ENCODE measurements at places on chromosomes 6 and 20. TPM values are rescaled to one million over a fixed set of nuclear protein-coding genes. Genes with fewer than 3 reads are reported as not detected.
A peak's percentile ranks its signal among the peaks of the same experiment; 100 is the strongest.

DNA sequence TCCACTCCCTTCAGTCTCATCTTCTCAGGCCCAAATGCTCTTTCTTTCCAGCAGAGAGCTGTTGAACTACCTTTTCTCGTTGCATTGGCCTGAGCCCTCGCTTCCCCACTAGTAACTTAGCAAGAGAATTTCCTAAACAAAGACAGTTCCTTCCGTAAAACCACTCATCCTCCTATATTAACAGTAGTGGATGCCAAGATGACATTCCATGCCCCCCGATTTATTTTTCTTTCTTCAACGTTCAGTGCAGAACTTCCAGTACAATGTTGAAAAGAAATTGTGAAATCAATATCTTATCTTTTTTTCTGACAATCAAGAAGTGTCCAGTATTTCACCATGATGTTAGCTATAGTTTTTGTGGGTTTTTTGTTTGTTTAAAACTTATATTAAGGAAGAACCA, 45.8 kb downstream of the SOX4 start:
- H3K4me3 ChIP-seq: no peak overlapping the region
- DNase-seq: no peak
- H3K4me1 ChIP-seq: no peaks in the 10 kb centered on the region
- H3K27me3 ChIP-seq: peaks cover 1% of the 10 kb centered on the region

DNA sequence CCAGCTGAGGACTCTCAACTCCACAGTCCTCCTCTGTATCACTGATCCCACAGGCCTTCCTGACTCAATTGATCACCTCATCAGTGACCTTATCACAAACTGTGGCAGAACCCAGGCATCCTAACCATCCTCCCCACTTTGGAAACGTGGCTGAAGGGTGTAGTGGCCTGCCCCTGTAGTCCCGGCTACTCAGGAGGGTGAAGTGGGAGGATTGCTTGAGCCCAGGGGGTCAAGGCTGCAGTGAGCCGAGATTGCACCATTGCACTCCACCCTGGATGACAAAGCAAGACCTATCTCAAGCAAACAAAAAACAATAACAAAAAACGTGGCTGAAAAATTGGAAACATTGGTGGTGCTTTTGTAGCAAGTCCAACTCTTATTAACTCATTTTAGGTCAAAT, 203.4 kb upstream of the ZNF217 start:
- no peak overlapping the region for H3K27ac ChIP-seq
- H3K27me3 ChIP-seq: no peaks in the 10 kb centered on the region
- no peaks in the 10 kb centered on the region for H3K4me1 ChIP-seq
- DNase-seq: no peak
- H3K36me3 ChIP-seq: no peaks in the 10 kb centered on the region
- no peak overlapping the region for H3K4me3 ChIP-seq

DNA sequence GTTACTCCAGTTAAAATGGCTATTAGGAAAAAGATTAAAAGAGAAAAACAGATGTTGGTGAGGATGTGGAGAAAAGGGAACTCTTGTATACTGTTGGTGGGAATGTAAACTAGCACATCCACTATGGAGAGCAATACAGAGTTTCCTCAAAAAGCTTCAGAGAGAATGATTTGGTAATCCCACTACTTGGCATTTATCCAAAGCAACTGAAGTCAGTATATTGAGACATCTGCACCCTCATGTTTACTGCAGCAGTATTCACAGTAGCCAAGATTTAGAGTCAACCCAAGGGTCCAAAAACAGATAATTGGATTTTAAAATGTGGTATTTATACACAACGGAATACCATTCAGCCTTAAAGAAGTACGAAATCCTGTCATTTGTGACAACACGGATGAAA, 469.5 kb downstream of the QKI start:
- no peaks in the 10 kb centered on the region for H3K36me3 ChIP-seq
- peaks cover 20% of the 10 kb centered on the region for H3K27me3 ChIP-seq
- H3K4me3 ChIP-seq: no peak overlapping the region
- H3K27ac ChIP-seq: no peak overlapping the region

Gene BFSP1
- total RNA-seq: 0.21 TPM

Gene CLVS2
- total RNA-seq: not detected

DNA sequence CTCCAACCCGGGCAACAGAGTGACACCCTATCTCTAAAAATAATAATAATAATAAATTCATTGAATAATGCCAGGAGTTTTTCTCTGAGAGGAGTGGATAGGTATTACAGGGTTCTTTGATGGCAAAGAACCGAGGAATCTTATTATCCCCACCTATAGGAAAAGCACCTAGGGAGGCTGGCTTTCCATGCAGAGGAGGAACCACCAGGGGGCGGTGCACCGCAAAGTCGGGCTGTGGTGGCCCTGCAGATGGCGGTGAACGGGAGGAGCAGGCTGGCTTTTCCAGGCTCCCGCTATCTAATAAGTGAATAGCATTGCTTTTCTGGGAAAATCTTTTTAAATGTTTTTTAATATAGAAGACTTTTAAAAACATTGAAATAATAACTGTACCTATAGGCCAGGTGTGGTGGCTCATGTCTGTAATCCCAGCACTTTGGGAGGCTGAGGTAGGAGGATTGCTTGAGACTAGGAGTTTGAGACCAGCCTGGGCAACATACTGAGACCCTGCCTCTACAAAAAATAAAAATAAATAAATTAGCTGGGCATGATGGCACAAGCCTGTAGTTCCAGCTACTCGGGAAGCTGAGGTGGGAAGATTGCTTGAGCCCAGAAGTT, 864.2 kb downstream of the KIF16B start:
- no peaks in the 10 kb centered on the region for H3K4me1 ChIP-seq
- H3K36me3 ChIP-seq: no peaks in the 10 kb centered on the region
- no peak overlapping the region for H3K4me3 ChIP-seq
- H3K27me3 ChIP-seq: no peaks in the 10 kb centered on the region
- no peak for DNase-seq

GRCh38 chr20:18465536-18466200, 1.2 kb downstream of the DZANK1 start:
- H3K27ac ChIP-seq: peak overlapping the region; percentile 99
- no peaks in the 10 kb centered on the region for H3K27me3 ChIP-seq
- no peak for DNase-seq
- peak overlapping the region; percentile 98 for H3K4me3 ChIP-seq

- H3K27me3 ChIP-seq: no peaks in the 10 kb centered on the region
- no peak overlapping the region for H3K4me3 ChIP-seq
- peaks cover 10% of the 10 kb centered on the region for H3K4me1 ChIP-seq
- H3K27ac ChIP-seq: no peak overlapping the region
- H3K36me3 ChIP-seq: no peaks in the 10 kb centered on the region
Measured at GRCh38 chr20:35302421-35303335, 10.5 kb upstream of the FAM83C start.

GRCh38 chr6:105995391-105995865, 90.7 kb upstream of the PRDM1 start:
- peak overlapping the region; percentile 98 for H3K27ac ChIP-seq
- peaks cover 2% of the 10 kb centered on the region for H3K36me3 ChIP-seq
- H3K4me3 ChIP-seq: peak overlapping the region; percentile 96
- H3K27me3 ChIP-seq: peaks cover 18% of the 10 kb centered on the region

DNA sequence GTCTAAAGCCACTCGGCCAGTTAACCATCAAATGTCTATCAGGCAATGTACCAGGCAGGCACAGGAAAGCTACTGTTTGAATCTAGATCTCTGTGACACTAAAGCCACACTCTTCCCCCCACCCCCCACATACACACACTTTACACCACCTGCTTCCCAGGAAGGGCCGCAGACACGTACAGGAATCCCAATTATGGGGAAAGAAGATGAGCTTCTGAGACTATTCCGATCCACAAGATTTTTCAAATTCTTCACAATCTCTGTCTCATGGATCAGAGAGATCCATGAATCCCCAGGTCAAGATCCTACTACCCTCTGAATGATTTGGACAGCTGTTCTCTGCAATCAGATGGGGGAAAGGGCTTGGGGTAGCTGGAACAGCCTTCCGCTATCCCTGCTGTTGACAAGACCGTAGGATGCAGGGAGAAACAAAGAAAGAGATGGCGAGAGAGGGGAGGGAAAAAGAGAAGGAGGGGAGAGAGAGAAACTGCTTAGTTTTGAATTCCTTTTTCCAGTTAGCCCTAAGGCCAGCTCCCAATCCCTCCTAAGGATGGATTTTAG, 25.4 kb upstream of the RIMS4 start:
- no peak overlapping the region for H3K27ac ChIP-seq
- peaks cover 15% of the 10 kb centered on the region for H3K27me3 ChIP-seq
- H3K36me3 ChIP-seq: no peaks in the 10 kb centered on the region
- DNase-seq: no peak

Gene ISM1
- 3.2 TPM for total RNA-seq

Gene COL10A1
- 0.34 TPM for total RNA-seq

DNA sequence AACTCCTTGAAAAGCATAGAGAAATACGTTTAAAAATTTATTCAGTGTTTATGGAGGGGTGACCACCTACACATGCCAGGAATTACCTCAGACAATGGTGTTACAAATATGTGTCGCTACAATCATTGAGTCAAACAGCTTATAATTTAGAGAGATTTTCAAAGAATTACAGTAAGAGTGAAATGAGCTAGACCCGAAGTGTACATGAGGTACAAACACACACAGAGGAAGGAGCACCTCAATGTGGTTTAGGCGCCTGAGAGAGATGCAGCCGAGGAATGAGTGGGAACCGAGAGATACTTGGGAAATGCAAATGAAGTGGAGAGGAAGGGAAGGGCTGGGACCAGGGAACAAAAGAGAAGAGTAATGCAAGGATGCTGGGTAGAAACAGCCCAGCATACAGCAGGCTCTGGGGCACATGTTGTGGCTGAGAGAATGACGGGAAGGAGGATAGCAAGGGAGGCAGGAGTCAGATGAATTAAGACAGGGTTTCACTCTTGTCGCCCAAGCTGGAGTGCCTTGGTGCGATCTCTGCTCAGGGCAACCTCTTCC, 15.5 kb downstream of the EEF1E1 start:
- no peaks in the 10 kb centered on the region for H3K27me3 ChIP-seq
- no peak overlapping the region for H3K4me3 ChIP-seq
- H3K36me3 ChIP-seq: peaks cover 23% of the 10 kb centered on the region
- peaks cover 6% of the 10 kb centered on the region for H3K4me1 ChIP-seq

Gene SH3BGRL2
- 2.1 TPM for total RNA-seq

Gene RAMACL
- total RNA-seq: 0.82 TPM

Gene NHLRC1
- 0.13 TPM for total RNA-seq

Gene THBS2
- not detected for total RNA-seq

- peaks cover 18% of the 10 kb centered on the region for H3K4me1 ChIP-seq
- H3K27ac ChIP-seq: no peak overlapping the region
- H3K4me3 ChIP-seq: no peak overlapping the region
Measured at GRCh38 chr6:21099338-21100314, 493.9 kb upstream of the SOX4 start.

DNA sequence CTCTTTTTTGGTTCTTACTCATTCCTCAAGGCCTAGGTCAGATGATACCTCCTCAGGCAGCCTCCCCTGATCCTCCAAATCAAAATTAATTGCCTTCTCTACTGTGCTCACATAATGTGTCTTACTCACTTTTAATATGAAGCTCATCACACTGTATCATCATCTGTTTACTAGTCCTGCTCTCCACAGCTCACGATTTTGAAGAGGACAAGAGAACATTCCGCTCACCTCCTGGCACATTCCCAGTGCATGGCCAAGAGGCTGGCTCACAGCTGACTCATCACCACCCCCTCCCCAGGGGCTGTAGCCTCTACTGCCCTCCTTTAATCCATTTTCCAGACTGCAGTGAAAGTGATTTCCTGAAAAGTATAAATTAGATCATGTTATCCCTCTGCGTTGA, 133.1 kb downstream of the ALDH8A1 start:
- H3K27me3 ChIP-seq: no peaks in the 10 kb centered on the region
- DNase-seq: no peak
- no peak overlapping the region for H3K27ac ChIP-seq
- H3K4me1 ChIP-seq: no peaks in the 10 kb centered on the region
- H3K36me3 ChIP-seq: peaks cover 2% of the 10 kb centered on the region

Gene BAG2
- 3.1 TPM for total RNA-seq

GRCh38 chr6:132962936-132963868, 148.8 kb downstream of the RPS12 start:
- no peaks in the 10 kb centered on the region for H3K36me3 ChIP-seq
- H3K4me3 ChIP-seq: no peak overlapping the region

DNA sequence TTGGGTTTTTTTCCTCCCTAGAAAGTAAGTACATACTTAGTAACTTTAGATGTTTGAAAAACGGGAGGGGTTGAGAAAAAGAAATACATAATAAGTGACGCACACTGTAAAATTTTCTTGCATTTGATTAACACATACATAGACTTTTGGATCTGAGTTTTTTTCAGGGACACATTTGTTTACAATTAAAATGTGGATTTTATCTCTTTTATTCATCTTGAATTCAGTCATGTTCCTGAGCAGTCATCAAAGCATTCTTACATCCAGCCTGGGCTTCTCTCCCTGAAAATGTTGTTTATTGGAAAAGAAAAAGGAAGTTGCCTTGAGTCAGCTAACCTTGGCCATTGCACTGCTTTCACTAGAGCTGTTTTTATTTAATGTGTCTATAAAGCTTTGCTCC, 8.7 kb upstream of the RPP40 start:
- H3K27ac ChIP-seq: no peak overlapping the region
- peaks cover 3% of the 10 kb centered on the region for H3K36me3 ChIP-seq
- no peaks in the 10 kb centered on the region for H3K4me1 ChIP-seq
- DNase-seq: no peak
- H3K4me3 ChIP-seq: no peak overlapping the region

- no peak for DNase-seq
- peaks cover 15% of the 10 kb centered on the region for H3K27me3 ChIP-seq
- peak overlapping the region; percentile 96 for H3K27ac ChIP-seq
- H3K4me1 ChIP-seq: peaks cover 27% of the 10 kb centered on the region
Measured at GRCh38 chr20:34703424-34704176, 544 bp upstream of the TP53INP2 start.

DNA sequence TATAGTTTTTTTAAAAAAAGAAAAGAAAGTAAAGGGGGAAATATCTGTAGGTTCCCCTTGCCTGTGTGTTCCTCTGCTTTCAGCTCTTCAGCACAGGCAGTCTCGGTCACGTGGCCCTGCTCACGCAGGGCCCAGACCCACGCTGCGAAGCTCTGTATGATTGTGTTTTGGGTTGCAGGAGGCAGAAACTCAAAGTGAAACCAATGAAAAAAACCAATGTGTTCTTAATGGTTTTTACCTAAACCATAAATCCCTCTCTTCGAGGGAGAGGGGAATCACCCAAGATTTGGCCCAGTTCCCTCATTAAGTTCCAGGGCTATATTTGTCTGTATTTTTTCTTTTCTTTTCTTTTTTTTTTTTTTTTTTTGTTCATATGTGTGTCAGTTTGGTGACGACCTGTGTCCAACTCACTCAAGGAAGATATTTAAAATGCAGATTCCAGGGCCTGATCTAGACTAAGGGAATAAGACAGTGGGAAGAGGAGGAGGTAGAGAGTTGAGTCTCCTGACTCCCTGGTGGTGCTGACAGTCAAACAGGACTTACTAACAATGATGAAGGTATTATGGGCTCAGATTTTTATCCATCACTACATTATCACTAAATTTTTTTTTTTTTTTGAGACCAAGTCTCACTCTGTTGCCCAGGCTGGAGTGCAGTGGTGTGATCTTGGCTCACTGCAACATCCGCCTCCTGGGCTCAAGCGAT, 33.8 kb upstream of the RREB1 start:
- peaks cover 6% of the 10 kb centered on the region for H3K27me3 ChIP-seq
- H3K4me1 ChIP-seq: peaks cover 10% of the 10 kb centered on the region
- peak overlapping the region; percentile 77 for H3K4me3 ChIP-seq
- peak overlapping the region; percentile 78 for H3K27ac ChIP-seq
- H3K36me3 ChIP-seq: no peaks in the 10 kb centered on the region
- no peak for DNase-seq

Gene MAP7
- 0.26 TPM for total RNA-seq

GRCh38 chr20:14716351-14716801, 379.0 kb upstream of the FLRT3 start:
- no peaks in the 10 kb centered on the region for H3K36me3 ChIP-seq
- DNase-seq: no peak
- no peaks in the 10 kb centered on the region for H3K27me3 ChIP-seq
- H3K4me3 ChIP-seq: no peak overlapping the region

All from T-helper 17 cell (primary cell).